ENCODE measurements at places on chromosomes 5 and 9.

DNA sequence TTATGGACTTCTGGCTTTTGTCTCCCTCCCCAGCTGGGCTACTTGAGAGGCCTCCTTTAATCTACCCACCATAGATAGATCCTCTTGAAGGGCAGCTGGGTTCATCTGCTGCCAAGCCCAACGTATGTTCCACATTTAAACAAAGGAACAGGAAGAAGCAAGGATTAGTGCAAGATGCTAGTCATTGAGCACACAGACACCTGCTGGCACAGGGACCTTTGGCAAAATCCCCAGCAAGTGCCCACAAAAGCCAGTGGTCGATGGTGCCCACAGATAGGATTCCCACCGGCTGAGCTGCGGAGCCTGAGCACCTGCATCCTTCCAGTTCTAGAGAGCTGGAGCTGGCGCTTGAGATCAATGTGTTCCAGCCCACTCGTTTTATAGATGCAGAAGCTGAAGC lies 57.7 kb upstream of the SHB start:
- no peak for DNase-seq

- DNase-seq = peak; percentile 12
These were observed 24.6 kb downstream of the PIK3R1 start for GRCh38 chr5:68240202-68240601.

DNA sequence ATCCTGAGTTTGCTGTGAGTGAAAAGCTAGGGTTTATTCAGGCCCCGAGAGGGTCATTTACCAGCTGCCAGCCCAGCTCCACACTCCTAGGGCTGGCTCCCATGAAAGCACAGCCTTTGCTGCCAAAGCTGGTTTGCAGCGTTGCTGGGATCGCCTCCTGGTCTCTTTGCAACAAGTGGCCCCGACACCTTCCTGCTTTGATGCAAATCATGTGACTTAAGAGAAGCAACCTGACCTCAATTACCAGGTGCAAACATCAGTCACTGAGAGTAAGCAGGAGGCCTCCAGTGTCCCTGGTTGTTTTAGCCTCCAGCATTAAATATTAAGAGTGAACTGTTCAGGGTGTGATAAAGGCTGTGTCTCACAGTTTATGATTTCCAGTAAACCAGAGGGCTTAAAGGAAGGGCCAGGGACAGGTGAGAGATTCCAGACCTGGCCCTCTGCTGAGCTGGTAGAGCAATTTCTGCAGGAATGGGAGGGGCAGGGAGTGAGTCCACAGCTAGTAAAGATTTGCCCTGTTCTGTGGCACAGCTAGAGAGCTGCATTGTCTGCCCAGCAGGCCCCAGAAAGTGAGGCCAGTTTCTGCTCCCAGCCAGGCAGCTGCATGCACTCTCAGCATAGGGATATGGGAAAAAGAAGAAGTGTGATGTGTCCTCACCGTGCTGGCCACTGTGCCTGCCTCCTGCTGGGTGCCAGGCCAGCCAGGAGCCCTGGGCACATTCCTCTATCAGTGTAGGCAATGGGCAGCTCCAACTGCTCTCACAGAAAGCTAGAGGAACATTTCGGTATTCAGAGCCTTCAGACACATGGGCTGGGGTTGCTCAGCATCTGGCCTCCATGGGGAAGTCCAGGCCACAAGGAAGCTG lies 58.0 kb downstream of the SLC22A5 start:
- no peak for DNase-seq

- DNase-seq = peak; percentile 77
These were observed 78.6 kb upstream of the MPDZ start for GRCh38 chr9:13358128-13358527.

DNA sequence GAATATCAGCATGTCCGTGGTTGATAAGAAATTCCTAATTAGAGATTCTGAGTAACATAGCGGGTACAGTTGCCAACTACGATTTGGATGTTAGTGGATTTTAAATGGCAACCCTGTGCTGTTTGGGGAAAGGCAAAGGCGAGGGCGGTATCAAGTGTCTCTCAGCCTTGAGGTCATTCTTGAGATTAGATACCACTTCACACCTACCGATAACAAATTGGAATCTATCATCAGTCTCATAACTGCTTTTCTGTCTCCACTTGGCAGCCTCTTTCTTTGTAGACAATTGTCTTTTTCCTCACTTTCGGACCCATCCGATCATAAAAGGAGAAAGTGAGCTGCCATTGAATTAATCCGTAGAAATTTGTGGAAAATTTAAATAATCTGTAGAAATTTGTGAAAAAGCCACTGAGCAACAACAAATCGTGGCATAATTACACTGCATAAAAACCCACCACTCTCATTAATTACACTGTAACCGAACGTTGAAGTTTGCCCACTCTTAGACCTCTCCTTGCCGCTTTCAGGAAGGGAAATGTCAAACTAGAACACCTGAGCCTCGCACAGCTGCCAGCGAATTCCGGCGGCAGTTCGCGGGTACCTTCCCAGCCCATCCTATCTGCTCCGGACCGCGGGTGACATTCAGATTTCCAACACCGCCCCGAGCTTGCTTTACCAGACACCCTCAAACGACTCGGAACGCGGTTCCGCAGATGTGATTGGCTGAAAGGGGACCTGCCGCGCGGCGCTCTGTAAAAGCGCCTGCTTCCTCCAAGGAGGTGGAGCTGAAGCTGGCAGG lies 849 bp upstream of the RGMB start:
- peak; percentile 96 for DNase-seq
